Hematopoietic multipotent progenitor cell treated with erythropoietin and hydrocortisone succinate and interleukin-3 and kit ligand, for 4 days (in vitro differentiated cells): ENCODE measurements at places on chromosomes 4 and X.

DNA sequence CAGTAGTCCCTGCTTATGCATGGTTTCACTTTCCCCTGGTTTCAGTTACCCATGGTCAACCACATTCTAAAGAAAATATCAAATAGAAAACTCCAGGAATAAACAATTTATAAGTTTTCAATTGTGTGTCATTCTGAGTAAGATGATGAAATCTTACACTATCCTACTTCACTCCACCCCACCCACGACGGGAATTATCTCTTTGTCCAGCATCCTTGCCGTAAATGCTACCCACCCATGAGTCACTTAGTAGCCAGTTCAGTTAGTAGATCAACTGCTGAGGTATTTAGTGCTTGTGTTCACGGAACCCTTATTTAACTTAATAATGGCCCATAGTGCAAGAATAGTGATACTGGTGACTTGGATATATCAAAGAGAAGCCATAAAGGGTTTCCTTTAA is 91.4 kb downstream of the KLHL13 start:
- DNase-seq: no peak

- no peak for DNase-seq
Observed at GRCh38 chrX:132802033-132802432, 156.4 kb downstream of the HS6ST2 start.

- DNase-seq: no peak
Observed at GRCh38 chr4:177519481-177520260, 77.4 kb upstream of the AGA start.

DNA sequence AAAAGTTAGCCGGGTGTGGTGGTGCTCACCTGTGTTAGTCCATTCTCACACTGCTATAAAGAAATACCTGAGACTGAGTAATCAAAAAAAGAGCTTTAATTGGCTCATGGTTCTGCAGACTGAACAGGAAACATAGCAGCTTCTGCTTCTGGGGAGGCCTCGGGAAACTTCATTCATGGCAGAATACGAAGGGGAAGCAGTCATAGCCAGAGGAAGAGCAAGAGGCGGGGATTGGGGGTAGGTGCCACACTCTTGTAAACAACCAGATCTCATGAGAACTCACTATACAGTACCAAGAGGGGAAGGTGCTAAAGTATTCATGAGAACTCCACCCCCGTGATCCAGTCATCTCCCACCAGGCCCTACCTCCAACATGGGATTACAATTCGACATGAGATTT is 64.1 kb downstream of the BEND4 start:
- peak; percentile 5 for DNase-seq

GRCh38 chr4:57865264-57865663 is 755.1 kb upstream of the IGFBP7 start:
- no peak for DNase-seq

GRCh38 chr4:6524436-6524835 is 50.6 kb upstream of the MAN2B2 start:
- no peak for DNase-seq

GRCh38 chrX:25011589-25012432 is 4.0 kb downstream of the ARX start:
- no peak for DNase-seq

GRCh38 chrX:104567506-104567905 is 1.5 kb downstream of the IL1RAPL2 start:
- DNase-seq: no peak

DNA sequence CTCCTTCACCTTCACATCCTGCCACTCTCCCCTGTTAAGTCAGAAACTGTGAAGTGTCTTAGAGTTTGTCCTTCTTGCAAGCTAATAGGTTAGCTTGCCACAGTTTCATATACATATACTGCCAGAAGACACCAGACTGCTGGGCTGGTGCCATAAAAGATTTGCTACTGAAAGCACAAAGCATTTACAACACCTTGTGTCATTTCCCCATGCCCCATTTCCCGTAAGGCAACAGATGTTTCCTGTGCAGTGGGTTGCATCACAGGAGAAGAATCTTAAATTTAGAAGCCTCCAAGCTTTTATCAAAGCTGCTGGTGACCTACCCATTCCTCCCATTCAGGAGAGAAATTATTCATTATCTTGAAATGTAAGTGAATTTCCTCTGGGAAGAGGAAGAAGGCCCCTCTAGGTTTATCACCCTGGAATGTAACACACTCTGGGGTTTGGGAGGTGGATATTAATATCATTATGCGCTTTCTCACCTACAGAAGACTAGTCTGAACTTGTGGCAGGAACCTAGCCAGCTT is 34.5 kb upstream of the RAB33B start:
- peak; percentile 91 for DNase-seq

DNA sequence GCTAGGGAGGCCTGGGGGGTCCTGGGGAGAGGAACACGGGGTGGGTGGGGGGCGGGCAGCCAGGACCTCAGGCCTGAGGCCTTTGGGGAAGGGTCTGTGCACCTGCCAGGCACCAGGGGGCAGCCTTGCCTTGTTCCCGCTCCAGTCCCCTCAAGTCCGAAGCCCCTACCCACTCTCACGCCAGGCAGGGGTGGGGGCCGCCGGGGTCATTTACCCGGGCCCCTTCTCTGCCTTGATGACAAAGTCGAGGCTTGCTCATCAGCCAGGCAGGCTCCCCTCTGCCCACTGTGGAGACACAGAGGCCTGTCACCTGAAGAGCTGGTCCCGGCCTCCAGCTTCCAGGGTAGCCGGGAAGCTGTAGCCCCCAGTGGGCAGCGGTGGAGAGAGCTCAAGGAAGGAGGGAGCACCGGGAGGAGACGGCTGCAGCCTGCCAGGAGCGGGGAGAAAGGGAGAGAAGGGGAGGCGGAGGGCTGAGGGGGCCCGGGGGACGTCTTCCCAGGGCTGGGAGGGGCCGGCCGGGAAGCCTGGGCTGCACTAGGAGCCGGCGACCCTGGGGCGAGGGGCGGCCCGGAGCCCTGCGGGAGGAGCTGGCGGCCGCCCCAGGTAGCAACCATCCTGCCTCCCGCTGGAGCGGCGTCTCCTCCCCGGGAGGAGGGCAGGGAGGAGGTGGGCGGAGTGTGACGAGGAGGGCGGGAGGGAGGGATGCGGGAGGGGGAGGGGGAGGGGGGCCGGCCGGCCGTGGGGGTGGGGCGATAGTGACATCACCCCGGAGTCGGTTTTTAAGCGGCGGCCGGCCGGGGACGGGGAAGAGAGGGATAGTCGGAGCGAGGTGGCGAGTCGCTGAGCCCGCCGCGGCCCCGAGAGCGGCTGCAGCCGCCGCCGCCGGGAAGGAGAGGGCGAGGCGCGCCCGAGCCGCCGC is at the start of gene SLC6A8:
TSS of gene SLC6A8 (plus strand) at position 806 of the 919 bp plus-strand sequence. CDS start 649 bp downstream, outside the sequence.
- peak; percentile 57 for DNase-seq

DNA sequence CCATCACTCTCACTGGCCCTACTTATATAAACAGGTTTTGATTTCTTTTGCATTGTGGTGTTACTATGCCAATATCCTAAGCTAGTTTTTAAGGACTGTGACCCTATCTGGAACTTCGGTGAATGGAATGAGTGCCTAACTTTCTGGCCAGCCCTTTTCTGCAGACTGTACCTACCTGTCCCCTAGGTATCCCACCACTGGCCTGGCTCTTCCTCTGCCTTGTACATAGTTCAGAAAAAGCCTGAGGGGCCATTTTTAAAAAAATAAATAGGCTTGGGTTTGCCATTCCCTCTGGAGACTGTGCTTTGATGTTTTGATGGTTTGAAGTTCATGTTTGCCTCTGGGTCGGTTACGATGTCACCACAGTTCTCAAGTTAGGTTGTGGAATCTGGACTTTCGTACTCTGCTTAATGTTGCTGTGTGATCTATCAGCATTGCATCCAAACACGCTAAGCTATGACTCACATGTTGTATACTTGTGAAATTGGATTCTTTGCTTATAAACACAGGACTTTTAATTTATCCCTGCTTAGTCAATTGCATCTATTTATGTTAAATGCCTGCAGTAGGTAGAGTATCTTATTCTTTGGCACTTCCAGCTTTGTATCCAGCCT is 182.0 kb downstream of the ANKRD50 start:
- no peak for DNase-seq

DNA sequence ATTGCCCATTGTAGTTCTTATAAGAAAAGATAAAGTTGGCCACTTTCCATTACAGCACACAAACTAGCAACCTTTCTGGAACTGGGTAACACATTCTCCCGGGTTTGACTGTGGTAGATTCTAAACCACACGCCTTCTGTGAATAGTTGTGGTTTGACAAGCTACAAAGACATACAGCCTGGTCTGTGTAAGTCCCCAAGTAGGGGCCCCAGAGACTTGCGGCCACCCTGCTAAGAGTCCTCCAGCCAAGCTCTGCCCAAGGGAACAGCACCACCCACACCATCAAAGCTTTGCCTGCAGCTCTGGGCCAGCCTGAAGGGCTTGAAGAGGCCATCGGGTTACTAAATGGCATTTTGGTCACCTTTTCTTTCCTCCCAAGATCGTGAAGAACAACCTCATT is 203.4 kb downstream of the MAML3 start:
- DNase-seq: peak; percentile 92

GRCh38 chrX:20620306-20620705 is 353.6 kb upstream of the RPS6KA3 start:
- no peak for DNase-seq

- no peak for DNase-seq
Observed at GRCh38 chr4:2686379-2687265, 69.5 kb downstream of the TNIP2 start.

GRCh38 chr4:184734758-184735157 is 862 bp upstream of the CENPU start:
- DNase-seq: peak; percentile 17

GRCh38 chr4:70556856-70557255 is 35.2 kb upstream of the AMBN start:
- peak; percentile 22 for DNase-seq

GRCh38 chr4:168540503-168541265 is 43.8 kb downstream of the PALLD start:
- DNase-seq: no peak

GRCh38 chrX:40415675-40416074 is 165.1 kb upstream of the ATP6AP2 start:
- DNase-seq: no peak

DNA sequence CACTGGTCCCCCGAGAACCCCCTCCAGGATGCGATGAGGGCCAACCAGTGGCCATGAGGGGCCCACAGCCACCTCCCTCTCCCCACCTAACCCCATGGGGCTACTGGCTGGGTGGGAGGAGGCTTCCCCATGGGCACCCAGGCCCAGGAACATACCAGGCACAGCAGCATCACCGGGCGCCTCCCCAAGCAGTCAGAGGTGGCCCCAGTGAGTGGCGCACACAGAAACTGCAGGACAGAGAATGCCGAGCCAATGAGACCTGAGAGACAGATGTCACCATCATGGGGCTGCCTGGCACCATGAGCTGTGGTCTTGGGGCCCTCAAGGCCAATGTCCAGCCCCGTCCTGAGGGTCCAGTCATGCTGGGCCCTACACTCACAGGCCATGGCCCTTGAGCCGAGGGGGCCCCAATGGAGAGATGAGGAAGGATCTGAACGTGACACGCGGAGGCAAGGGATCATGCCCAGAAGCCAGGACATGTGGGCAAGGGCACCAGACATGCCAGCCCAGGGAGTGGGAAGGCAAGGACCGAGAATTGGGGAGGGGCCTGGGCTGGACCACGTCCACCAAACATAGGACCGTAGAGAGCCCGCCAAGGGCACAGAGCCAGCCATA is 30.1 kb downstream of the NOP14 start:
- DNase-seq: peak; percentile 45

DNA sequence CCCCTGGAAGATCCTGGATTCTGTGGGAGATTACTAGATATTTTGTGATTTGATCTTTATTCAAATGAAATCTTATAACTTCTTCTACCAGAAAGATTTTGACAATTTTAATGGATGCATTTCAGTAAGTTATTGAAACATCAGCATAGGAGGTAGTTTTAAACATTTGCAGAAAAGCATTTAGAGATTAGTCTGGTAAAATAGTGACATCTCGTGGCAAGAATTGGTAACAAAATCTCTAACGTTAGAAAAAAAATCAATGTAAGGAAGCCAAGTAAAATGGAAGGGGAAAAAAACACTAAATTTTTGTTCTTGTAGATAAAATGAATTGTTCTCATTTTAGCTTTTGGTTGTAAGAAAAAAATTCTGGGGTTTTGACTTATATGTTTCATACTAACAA is 73.3 kb downstream of the TASL start:
- peak; percentile 56 for DNase-seq

- peak; percentile 79 for DNase-seq
Observed at GRCh38 chrX:275967-276580, 5.1 kb upstream of the PLCXD1 start.

DNA sequence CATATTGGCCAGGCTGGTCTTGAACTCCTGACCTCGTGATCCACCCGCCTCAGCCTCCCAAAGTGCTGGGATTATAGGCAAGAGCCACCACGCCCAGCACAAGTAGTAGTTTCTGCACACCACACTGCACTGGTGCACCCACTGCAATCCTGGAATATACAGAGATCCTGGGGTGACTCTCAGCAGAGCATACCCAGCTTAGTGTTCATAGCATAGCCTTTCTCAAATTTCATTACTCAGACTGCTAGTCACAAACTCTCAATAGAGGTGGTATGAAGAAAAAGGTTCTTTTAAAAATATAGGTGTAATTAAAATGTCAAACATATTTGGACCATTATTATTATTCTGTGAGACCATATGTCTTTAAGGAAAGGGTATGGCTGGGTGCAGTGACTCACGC is 6.2 kb upstream of the ARHGAP10 start:
- DNase-seq: no peak

GRCh38 chrX:147602176-147602696 is 309.5 kb upstream of the FMR1 start:
- peak; percentile 18 for DNase-seq

DNA sequence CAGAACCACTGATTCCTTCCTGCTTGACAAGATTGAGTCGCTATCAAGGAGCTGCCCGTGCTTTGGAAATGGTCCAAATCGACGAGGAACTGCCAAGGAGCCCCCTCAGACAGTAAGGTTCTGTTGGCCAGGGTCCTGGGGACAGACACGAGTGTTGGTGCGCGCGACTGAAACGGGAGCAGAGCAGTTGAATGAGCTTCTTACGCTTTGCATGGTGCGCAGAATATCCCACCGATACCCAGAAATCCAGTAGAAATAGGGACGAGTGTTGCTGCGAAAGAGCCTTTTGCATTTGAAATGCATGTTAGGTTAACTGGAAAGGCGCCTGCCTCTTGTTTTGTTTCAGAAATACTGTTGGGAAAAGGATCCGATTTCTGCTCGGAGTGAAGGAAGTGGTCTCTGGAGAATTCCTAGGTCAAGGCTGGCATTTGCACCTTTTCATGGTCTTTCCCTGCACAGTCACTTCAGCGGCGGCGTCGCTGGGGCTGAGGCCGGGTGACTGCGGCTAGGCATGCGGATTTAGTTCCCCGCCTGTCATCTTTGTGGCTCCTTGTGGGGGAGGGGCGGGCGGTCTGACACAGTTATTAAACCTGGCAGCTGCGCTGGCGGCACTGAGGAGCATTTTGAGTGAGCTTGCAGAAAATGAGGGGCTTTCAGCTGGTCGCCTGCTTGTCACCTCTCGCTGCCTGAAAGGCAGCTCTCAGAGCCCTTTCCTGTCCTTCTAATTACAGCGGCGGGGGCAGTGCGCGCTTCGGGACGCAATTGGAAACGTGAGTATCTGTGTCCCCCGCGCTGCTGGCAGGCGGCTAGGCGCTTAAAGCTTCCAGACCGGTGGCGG is 51.5 kb upstream of the TRIM2 start:
- DNase-seq: peak; percentile 84

GRCh38 chr4:158875455-158875854 is 106.6 kb downstream of the FNIP2 start:
- DNase-seq: no peak
